ENCODE measurements at places on chromosomes 5 and 9. TPM values are rescaled to one million over a fixed set of nuclear protein-coding genes. Genes with fewer than 3 reads are reported as not detected.

- DNase-seq, result peak; percentile 91
These were observed 57.4 kb upstream of the PLPP6 start for GRCh38 chr9:4604678-4605095.

DNA sequence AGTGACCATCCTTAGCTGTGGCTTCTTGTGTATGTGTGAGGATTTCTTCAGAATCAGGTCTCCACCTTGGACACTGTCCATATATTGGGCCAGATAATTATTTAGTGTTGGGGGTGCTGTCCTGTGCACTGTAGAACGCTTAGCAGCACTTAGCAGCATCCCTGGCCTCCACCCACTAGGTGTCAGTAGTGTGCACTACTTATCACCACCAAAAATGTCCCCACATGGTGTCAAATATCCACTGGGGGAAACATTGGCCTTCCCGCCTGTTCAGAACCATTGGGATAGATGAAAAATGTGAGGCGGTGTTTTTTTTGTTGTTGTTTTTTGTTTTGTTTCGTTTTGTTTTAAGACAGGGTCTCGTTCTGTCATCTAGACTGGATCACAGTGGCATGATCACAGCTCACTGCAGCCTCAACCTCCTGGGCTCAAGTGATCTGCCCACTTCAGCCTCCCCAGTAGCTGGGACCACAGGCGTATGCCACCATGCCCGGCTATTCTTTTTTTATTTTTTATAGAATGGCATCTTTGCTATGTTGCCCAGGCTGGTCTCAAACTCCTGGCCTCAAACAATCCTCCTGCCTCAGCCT lies 67.7 kb downstream of the TENT4A start:
- DNase-seq, result peak; percentile 55

The C9orf153 gene
- under 0.01 TPM for total RNA-seq

DNA sequence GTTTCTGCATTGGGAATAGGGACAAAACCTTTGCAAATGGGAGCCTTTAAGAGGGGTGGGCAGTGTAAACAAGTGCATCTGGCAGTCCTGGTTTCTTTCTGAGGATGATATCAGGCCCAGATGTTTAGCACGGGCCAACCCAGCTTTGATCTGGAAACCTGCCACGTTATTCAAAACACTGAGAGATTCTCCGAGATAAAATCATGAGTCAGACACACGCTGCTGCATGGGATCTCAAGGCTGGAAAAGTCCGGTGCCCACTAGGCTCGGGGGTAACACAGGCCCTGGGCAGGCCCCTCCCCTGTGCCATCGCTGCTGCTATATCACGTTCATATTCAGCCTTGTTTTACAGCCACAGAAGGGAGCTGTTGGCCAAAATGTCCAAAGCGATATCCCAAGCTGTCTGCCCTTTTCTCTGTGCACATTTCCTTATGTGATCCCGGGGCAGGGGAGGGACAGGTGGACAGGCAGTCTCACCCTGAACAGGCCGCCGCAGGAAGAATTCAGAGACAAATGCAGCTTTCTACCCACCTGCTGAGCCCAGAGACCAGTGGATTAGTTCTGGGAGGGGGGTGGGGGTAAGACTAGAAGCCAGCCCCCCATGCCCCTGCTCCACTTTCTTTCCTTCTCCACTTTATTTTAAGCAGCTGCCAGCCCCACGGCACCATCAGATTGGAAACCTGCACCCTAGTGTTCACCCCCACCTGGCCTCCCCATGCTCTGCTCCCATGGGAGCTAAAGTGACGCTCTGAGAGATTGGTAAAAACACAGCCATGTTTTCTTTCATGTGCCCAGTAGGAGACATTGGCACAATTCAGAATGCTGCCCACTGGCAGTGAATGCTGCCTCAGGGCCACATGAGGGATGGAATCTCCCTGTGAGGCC lies 63.1 kb downstream of the TMOD1 start:
- no peak for DNase-seq

DNA sequence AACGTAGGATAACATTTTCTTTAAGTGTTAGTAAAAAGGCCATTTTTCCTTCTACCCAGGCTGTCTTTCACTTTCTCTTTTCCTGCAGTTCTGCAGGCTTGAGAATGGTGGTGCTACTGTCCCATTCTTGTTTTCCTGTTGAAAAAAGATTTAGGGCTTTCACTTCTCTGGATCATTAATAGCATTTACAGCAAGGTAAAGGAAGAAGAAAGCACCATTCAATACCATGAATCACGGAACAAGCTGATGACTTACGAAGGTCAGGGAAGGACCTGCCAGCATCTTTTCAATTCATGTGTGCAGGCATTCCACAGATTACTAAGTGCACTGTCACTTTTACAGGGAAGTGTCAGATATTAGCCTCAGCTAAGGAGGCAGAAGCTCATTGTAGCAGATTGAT lies 292.8 kb downstream of the YTHDC2 start:
- peak; percentile 11 for DNase-seq

The GABRA1 gene
- total RNA-seq, result not detected

GRCh38 chr9:34500623-34501267 lies 22.0 kb downstream of the ENHO start:
- no peak for DNase-seq

- no peak for DNase-seq
These were observed 12.4 kb downstream of the SLC30A5 start for GRCh38 chr5:69105996-69106906.

GRCh38 chr9:35114840-35115628 lies 628 bp downstream of the ATOSB start:
- DNase-seq, result peak; percentile 89
